ENCODE measurements at places on chromosomes 6 and 20.

DNA sequence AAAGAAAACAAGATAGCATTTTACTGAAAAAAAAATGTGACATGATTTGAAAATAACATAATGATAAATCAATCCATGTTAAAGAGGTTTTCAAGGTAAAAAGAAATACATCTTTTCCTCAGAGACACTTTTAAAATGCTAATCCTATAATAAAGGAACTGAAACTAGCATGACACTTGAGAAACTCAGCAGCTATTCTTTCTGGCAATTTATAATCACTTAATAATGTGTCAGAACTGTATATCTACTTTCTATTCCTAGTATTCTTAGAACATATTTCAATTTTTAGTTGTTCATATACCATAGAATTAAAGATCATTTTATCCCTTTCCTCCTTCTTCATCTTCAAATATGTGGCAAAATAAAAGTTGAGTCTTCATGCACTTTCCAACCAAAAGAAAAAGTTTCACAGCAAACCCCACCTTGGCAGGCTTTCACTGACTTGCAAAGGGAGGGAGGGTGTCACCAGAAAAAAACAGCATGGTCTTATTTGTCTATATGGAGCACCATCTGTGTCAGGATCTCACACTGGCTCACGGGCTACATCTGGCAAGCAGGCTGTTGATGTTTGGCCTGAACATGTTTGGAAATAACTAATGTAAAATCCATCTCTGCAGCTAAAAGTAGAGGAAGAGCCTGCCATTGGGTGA is 48.5 kb downstream of the FHL5 start:
- no peak for DNase-seq

- no peak for DNase-seq
Measured at GRCh38 chr20:54160065-54161007, 13.4 kb downstream of the CYP24A1 start.

DNA sequence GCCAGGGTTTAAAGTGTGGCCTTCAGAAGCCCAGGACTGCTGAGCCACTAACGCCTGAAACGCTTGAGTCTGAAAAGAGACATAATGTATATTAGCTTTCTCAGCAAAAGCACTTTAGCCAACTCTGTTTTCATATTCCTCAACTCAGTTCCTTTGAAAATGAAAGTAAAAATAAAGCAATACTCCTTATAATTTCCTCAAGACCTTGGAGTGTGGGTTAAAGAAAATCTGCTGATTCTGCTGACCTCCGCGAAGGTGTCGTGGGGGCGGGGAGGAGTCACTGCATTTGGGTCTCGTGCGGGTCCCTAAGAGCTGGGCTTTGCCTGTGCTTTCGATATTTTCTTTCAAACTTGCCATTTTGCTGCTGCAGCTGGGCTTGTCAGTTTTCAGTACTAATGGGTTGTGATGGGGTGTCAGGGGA is 142.2 kb upstream of the ARID1B start:
- no peak for DNase-seq

DNA sequence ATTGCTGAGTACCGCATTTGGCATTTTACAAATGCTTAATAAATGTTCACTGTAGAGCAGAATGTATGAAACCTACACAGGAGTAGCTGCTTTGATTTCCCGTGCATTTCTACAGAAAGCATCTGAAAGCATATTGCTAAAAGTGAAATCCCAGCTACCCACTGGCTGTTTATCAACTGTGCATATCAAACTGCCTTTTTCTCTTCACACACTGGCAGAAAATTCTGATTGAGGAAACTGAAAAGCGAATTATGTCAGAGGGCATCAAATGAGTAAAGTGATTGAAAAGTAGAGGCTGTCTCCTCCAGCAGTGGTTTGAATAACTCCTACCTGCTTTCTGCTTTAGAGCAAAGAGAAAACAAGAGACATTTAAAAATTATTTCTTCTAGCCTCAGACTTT is 28.0 kb downstream of the STX11 start:
- DNase-seq = no peak

All from activated gamma-delta T cell (primary cell).